ENCODE measurements at places on chromosomes 6 and 20.

- no peak for DNase-seq
Observed at GRCh38 chr6:39102821-39103136, 12.2 kb downstream of the SAYSD1 start.

DNA sequence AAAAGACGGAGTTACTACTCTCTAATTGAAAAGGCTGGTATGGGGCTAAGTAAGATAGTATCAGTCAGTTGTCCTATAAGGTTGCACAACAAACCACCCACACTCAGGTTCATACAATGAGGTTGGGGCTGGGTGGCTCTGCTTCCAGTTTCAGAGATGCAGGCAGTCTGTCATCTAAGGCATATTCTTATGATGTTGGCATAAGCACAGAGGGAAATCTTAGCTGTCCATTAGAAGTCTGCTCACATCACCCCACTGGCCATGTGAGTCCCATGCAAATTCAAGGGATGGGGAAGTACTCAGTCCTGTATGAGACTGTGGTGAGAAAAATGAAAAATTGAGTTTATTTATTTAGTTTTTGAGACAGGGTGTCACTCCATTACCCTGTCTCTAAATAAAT is 118.6 kb downstream of the LAMP5 start:
- no peak for DNase-seq

GRCh38 chr20:33832103-33832804 is 21.1 kb downstream of the CHMP4B start:
- DNase-seq, result no peak

- no peak for DNase-seq
Observed at GRCh38 chr20:54144847-54145414, 28.9 kb downstream of the CYP24A1 start.

Measured in HCEC 1CT (cell line).